ENCODE measurements at places on chromosomes 4 and X.

DNA sequence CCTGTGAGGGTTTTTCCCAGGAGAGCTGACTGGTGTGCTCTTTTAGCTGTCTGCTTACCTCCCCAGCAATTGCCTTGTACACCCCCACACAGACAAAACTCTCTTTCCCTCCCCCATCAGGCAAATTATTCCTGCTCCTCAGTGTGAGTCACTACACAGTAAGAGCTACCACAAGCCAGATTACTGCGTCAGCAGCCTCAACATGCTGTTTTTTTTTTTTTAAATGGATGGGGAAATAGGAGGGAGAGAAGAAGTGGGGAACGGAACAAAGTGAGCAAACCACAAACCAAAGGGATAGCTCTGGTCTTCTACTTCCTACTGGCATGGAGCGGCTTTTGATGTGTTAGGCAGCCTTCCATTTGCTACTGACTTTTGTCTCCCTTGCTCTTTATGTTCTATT is 107.5 kb upstream of the ACSL4 start:
- DNase-seq = peak; percentile 90

GRCh38 chr4:119000400-119000799 is 111.7 kb downstream of the SYNPO2 start:
- no peak for DNase-seq

DNA sequence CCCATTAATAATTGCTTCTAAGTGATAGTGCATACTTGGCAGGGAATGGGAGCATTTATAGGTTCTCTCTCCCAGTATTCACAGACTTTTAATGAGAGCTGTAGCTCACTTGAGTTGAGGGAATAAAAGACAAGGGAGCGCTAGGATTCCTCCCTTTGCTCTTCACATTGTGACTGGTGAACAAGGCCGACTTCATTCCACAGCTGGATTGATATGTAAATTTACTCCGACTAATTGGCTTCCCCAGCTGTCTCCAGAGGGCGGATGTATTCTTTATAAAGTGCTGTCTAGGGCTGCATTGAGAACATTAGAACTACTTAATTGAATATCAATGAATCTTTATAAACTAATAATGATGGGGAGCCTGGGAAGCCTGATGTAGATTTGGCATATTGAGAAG is 63.4 kb downstream of the GPR50 start:
- no peak for DNase-seq

- peak; percentile 52 for DNase-seq
These were observed 245.2 kb upstream of the DIPK2B start for GRCh38 chrX:45445745-45446412.

GRCh38 chr4:153466949-153467896 is 1.1 kb downstream of the TMEM131L start:
- DNase-seq = peak; percentile 66

GRCh38 chrX:7073336-7073735 is 74.2 kb upstream of the STS start:
- DNase-seq = no peak

DNA sequence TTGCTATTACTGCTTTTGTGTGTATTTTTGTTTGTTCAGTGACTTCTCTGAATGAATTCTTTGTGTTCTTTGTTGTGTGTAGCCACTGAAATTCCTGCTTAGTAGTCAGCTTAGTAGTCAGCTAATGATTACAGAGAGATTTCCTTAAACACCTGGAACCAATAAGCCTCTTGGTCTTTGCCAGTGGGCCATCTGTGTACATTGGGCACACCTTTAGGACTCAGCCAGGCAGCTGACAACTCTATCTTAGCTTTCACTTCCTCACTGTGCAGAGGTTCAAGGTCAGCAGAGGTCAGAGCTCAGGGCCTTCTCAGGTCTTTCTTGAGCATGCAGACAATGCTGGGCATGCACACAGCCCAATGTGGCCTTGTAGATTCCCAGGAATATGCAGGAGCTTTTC is 59.3 kb downstream of the RWDD4 start:
- no peak for DNase-seq

GRCh38 chr4:138291431-138291830 is 49.3 kb upstream of the SLC7A11 start:
- no peak for DNase-seq

- DNase-seq = no peak
These were observed 65.7 kb upstream of the SLITRK2 start for GRCh38 chrX:145751943-145752342.

- DNase-seq = no peak
These were observed 46.8 kb downstream of the PDLIM5 start for GRCh38 chr4:94498502-94498901.

GRCh38 chrX:122817321-122817955 is 366.6 kb upstream of the GRIA3 start:
- no peak for DNase-seq

GRCh38 chrX:39905538-39905891 is 192.2 kb downstream of the BCOR start:
- no peak for DNase-seq
